ENCODE measurements at places on chromosomes 5 and 9.

DNA sequence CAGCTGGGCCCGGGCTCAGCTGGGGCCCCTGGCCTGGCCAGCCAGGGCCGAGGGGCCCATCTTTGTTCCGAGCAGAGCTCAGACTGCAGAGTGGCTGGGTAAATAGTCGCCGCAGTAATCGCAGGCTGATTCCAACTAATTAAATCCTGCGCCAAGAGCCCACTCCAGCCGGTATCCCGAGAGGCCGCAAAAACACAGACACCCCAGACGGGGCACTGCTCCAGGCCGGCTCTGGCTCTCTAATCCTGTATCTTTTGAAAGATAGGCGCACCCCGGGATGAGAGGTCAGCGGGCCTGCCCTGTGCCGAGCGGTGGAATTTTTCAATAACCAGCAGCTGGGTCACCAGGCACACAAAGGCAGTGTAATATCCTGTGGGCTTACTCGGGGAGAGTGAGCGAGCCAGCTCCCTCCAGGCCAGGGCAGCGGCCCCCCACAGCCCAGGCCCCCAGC, 57.7 kb downstream of the LMX1B start:
- DNase-seq: no peak

DNA sequence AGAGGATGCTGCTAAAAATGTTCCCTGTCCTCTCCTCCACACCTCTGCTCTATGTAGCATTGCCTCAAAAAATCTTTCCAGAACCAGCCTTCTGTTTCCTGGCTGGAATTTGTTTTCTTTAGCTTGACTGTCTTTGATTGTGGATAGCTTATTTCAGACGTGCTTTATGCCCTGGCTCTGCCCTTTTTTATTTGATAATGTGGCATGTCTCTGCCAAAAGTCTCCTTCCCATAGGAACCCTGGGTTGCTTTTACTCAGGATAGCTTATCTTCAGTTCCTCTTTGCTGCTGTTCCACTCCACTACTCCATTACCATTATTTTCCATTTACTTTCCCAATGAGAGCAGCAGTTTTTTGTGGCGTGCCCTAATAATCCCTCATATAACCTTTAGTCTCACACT, 885 bp upstream of the TMEM252 start:
- DNase-seq: no peak

DNA sequence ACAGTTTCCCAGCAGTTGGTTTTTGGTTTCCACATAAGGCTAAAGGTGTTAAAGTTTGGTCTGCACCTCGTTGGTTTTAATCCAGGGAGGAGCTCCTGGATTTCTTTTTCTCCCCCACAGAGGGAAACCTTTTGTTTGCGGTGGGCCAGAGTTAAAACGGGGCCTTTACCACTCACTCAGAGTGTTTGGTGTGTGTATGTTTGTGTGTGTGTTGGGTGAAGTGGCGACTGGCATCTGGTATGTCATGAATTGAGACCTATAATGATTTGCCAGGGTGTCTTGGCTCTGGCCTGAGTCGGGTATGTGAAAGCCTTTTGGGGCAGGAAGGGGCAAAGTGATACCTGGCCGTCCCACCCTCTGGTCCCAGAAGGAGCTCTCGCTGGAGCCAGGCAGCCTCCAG, 30.9 kb downstream of the FAXDC2 start:
- DNase-seq: no peak

DNA sequence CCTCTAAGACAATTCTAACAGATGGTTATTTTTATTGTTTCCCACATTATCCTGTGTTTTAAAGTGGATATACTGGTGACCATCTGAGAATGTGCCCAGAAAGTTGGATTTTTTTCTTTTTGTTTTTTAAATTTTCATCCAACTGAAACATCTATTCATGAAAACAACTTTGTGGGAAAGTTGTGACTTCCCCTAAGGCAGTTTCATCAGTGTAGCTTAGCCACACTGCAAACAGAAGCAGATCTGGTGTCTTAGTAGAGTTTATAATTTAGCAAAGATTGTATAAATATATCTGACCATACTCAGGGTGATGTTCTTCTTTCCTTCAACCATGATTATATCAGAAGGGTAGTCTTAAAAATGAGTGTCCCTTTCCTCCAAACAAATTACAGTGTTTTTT, 1241.3 kb downstream of the MAT2B start:
- DNase-seq: no peak

- DNase-seq: no peak
Observed at GRCh38 chr5:17816944-17817343, 182.7 kb downstream of the TAF11L14 start.

DNA sequence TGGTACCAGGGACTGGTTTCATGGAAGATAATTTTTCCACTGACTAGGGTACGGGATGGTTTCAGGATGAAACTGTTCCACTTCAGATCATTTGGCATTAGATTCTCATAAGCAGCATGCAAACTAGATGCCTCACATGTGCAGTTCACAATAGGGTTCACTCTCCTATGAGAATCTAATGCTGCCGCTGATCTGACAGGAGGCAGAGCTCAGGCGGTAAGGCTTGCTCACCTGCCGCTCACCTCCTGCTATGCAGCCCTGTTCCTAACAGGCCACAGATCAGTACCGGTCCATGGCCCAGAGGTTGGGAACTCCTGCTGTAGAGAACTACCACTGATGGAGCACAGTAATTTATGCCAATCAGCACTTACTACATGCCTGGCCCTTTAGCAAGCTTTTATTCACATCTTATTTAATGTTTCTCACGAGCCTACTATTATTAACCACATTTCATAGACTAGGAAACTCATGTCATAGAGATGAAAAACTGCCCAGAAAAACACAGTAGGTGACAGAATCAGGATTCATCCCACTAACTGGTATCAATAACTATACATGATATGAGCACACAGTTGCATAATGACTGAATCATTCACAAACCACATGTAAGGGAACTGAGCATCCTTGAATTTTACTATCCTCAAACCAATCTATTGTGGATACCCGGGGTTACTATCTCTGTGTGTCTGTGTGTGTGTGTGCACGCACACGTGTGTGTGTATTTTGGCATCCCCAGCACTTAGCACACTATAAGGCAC, 46.5 kb downstream of the SVEP1 start:
- no peak for DNase-seq

DNA sequence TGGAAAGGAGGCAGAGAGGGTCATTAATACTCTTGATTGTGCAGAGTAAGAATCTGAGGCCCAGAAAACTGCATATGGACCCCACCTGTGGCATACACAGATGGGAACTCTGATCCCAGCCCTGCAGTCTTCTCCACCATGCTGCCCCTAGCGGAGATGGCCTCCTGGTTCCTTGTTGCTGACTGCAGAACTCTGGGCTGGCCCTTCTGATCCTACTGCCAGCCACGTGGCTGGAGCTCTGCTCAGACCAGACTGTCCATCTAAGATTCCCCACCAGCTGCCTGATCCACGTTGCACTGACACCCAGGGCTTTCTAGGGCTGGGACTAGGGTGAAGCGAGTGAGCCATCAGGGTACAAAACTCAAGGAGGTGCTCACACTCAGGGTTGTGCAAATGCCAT, 245.7 kb upstream of the NR4A3 start:
- DNase-seq: no peak

DNA sequence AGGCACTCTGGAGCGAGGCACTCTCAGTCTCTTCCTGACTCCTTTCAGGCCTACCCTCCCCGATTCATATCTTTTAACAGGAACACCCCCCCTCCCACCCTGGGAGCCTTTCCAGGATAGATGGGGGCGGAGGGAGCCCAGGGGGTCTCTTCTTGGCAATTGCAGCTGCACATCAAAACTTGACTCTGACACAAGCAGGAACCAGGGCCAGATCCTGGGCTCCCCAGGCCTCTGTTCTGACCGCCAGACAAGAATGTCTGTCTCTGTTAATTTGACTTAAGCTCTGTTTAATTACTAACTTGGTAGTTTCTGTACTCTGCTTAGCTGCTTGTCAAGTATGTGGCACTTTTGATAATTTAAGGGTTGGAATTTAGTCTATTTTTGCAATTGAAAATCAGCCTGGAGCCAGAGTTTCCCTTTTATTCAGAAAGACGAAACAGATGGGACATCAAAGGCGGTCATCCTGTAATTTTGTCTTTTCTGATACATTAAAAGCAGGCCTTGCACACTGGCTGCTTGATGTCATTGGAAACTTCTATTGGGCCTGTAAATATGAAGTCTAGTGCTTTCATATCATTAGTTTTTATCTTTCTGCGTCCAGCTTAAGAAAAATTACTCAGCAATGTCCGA, 43.3 kb downstream of the ACTL7B start:
- DNase-seq: no peak

GRCh38 chr5:15808577-15808976, 308.6 kb downstream of the FBXL7 start:
- DNase-seq: no peak

- peak; percentile 60 for DNase-seq
Observed at GRCh38 chr5:35617435-35618303, at the start of gene SPEF2. TSS of gene SPEF2 (plus strand) at chr5:35617863. CDS start at chr5:35617998, 135 bp downstream.

- no peak for DNase-seq
Observed at GRCh38 chr9:89591274-89592212, 13.3 kb upstream of the GADD45G start.

DNA sequence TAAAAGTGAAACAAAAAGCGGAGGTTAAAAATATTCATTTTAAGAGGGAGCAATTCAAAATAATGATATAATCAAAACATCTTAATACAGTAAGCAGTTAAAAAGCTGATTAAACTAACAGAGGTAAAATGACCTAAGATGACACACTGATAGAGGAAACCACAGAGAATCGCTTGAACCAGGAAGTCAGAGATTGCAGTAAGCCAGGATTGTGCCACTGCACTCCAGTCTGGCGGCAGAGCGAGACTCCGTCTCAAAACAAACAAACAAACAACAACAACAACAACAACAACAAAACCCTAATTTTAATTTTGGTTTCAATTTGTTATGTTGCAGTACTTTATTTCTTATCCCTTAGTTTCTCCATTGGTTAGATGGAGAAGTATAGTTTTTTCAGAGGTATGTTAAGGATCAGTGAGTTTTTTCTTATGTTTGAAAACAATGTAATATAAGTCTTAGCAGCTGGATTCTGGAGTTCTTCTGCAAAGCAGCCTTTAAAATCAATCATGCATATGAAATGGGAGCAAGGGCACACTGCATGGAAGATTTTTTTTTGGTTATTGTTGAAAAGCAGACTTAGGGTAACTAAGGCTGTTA, 58.5 kb downstream of the MLANA start:
- DNase-seq: no peak

DNA sequence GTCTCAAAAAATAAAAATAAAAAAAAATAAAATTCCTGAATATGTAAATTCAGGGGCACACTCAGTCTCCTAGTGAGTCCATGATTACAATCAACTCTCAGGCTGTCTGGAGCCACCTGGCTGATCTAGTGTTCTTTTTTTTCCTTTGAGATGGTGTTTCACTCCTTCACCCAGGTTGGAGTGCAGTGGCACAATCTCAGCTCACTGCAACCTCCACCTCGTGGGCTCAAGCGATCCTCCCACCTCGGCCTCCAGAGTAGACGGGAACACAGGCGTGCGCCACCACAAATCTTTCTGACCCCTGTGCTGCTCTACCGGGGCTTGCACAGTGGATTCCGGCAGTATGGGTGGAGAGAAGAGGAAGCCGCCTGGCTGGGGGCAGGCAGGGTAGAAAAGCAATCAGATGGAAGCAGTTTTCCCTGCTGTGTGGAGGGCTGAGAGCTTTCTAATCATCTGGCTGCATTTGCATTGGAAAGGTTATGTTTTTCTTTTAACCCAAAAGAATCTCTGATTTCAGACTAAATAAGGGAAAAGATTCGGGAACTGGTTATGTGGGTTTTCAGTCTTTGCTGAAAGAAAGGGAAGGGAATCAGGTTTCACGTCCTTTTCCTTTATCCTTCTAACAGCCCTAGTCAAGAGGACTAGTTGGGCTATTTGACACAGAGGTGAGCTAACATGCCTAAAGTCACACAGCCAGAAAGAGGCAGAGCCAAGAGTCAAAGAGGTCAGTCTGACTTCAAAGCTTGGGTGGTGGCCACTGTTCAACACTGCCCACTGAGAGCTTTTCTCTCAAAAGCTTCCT, 26.3 kb upstream of the CORO2A start:
- DNase-seq: no peak

- DNase-seq: no peak
Observed at GRCh38 chr5:180785121-180785781, 17.4 kb downstream of the MGAT1 start.

DNA sequence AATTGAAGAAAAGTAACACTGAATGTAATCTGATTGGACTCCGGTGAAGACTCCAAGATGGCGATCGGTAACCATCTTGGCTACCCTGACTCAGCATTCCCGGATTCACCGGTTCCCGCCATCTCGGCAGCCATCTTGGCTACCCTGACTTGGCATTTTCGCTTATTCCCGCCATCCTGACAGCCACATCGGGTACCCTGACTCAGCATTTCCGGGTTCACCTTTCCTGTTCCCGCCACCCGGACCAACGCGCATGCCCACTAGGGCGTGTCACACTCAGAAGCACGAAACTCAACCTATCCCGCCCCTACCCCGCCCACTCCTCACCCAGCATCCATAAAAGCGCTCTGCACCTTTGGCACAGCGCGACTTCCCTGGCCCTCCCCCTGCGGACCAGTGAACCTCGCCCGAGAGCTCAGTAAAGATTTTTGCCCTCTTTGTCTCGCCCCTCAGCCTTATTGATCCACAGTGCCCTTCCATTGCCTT, 17.2 kb downstream of the SPTLC1 start:
- peak; percentile 65 for DNase-seq

GRCh38 chr9:134449180-134449916, 123.1 kb downstream of the RXRA start:
- peak; percentile 54 for DNase-seq

DNA sequence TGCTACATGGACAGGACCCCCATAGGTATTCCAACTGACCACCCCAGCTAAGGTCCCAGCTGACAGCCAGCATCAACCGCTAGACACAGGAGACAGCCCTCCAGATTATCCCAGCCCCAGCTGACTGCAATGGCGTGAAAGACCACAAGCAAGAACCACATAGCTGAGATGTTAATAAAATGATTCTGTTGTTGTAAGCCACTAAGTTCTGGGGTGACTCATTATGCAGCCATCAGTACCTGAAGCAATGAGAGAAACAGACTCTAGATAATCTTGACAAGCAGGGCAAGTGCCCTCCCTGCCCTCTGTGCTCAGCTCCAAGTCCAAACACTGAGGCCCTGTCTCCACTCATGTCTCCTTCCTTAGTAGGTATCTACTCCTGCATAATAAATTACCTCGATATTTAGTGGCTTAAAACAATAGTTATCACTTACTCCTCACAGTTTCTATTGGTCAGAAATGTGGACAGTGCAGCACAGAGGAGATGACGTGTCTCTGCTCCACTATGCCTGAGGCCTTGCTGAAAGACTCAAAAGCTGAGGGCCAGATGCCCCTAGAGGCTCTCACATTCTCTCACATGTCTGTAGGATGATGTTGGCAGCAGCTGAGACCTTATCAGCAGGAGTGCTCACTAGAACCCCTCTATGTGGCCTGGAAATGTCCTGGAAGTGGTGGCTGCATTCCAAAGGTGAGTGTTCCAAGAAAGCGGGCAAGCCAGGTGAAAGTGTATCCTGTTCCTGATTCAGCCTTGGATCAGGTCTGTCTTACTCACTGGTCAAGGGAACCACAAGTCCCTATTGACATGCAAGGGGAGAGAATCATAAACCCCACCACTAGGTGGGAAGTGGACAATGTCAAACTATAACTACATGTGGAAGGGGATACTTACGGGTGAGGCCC, 2.5 kb downstream of the MGAT1 start:
- no peak for DNase-seq

- DNase-seq: no peak
Observed at GRCh38 chr9:84785792-84786547, 116.4 kb downstream of the NTRK2 start.
